ENCODE measurements at places on chromosomes 3 and 15.
A peak's percentile ranks its signal among the peaks of the same experiment; 100 is the strongest.

DNA sequence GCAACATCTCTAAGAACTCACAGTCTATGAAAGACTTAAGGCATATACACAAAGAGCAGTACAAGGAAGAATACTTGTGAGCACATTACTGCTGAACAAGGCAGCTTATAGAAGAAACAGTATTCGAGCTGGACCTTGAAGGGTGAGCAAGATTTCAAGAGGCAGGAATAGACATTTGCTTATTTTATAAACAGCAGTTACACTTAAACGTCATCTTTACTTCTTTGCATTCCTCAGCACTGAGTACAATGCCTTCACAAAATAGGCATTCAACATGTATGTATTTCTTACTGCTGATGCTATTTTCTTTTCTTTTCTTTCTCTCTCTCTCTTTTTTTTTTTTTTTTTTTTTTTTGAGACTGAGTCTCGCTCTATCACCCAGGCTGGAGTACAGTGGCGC lies 205.8 kb downstream of the ZIC4 start:
- DNase-seq = no peak

DNA sequence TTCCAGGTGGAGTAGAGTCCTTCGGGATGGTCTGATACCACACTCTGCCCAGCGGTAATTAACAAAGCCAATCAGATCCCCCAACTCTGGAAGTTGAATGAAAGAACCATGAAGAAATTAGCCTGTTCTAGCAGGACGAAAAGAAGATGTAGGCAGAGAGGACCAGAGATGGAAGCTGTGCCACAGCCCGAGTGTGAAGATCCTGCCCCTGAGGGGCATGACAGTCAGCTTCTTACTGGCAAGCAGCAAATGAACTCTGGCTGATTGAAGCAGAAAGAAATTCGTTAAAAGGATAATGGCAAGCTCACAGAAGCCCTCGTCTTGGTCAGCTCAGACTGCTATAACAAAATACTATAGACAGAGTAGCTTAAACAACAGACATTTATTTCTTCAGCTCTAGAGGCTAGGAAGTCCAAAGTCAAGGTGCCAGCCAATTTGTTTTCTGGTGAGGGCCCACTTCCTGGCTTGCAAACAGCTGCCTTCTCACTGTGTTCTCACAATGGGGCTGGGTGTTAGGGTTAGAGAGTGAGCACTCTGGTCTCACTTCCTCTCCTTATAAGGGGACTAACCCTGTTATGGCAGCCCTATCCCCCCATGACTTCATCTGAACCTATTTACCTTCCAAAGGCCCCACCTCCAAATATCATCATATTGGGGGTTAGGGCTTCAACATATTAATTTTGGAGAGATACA lies 307.1 kb downstream of the VPS13C start:
- no peak for DNase-seq

DNA sequence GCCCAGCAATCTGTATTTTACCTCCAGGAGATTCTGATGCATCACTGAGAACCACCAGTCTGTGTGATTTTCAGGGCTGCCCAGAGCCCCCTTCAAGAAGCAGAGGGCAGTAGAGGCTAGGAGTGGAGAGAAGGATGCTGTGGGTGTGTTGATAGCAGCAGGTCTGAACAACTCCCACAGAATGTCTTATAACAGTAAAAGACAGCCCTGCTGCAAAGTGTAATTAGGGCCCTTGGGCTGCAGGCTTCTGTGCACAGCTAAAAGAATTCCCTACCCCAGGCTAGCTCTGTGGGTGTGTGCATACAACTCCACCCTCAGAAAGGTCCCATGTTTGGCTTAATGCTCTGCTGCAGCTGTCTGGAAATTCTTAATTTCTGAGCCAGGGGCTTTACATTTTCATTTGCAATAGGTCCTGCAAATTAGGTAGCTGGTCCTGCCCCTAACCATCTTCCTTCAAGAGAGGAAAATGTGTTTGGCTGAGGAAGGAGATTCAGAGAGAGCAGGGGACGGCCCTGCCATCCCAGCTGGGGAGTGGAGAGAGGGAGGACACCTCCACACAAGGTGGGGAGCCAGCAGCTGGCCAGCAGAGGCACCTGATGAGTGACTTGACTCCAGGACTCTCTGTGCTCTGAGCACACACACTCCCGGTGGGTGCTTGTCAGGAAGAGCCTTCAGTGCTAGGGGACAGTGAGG lies 43.2 kb upstream of the RAB6B start:
- DNase-seq = peak; percentile 36

GRCh38 chr15:94206463-94207167 lies 24.7 kb upstream of the MCTP2 start:
- DNase-seq = no peak

DNA sequence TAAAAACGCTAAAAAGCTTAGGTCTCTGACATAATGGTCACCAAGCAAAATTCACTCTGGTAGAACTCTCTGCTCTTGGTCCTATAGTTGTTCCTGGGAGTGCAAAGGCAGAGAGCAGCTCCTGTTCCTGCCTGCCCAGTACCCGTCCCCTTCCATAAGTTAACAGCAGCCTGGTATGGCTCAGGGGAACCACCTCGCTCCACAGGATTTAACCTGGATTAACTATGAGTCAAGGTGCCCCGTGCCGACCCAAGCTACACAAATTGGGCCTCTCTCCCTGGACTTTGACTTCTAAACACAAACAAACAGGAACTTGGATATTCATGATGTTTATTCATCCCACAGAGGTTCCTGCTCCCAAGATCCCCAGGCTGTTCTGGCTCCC lies 32.1 kb downstream of the SCAP start:
- no peak for DNase-seq

- no peak for DNase-seq
These were observed 61.3 kb downstream of the DMXL2 start for GRCh38 chr15:51561271-51561670.

DNA sequence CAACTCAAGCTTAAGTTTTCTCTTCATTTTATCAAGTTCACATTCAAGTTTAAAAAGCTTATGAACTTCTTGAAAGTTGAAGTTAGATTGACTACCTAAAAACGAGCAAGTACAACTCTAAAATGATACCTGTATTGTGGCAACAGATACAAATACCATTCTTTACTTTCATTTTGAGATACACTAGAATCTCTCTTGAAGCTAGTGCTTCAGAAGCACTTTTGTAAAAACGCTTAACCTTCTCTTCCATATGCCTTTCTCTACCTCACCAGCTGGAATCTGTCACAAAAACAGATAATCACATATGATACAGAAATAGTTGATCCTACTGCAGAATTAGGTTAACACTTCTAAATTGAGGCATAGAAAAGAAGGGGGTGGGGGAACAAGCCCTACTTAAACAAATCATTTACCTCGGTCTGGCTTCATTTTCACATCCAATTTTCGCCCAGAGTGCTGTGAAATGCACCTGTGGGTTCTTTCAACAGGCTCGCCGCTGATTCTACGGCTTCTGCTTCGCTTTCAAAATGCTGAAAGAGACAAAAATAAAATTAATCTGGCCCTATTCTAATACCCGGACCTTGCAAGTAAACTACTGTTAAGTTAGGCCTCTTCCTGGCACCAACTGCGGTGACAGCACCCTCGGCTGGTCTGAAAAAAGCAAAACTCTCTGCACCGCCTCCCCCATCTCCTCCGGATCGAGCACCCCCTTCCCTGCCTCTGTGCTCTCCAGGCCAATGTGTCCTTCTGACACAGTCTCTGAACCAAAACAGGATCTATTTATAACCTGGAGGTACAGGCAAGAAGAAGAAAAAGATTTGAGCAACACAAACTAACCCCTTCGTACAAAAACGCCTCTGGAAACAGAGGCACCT lies 1.4 kb downstream of the ATOSA start:
- DNase-seq = peak; percentile 54

- no peak for DNase-seq
These were observed 45.5 kb downstream of the PPM1L start for GRCh38 chr3:160801386-160802118.

GRCh38 chr15:94305133-94305532 lies 73.8 kb downstream of the MCTP2 start:
- no peak for DNase-seq

GRCh38 chr3:182139627-182140357 lies 428.1 kb downstream of the SOX2 start:
- peak; percentile 64 for DNase-seq

DNA sequence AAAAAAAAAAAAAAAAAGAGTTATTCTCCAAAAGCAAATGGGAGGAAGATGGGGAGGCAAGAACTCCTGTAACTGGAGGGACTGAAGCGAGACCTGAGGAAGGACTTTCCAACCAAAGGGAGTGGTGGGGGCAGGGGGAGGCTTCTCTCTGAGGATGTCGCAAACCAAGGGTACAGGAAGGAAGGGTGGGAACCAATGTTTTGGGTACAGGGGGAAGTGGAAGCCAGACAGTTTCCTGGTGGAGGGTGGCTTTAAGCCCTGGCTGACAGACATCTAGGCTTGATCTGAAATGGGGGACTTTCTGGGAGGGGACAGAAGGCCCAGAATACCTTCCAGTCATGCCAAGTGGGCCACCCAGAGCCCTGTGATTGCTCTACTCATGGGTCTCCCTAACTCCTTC lies 27.0 kb downstream of the VIPR1 start:
- no peak for DNase-seq

DNA sequence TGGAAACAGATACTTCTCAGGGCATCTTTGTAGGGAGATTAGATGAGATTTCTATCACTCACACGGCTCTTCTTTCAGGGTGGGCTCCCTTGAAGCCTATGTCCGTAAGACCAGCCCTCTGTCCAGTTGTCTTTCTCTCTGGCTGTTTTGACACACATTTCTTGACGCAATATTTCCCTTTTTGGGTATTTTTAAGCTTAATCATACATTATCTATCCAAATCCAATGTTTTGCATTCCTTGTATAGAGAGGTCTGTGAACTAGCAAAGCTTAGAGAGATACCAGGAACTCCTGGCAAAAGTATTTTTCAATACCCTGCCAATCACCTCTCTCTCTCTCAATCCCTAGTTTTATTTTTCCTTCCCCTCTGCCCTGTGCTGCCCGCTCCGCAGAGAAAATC lies 79.3 kb downstream of the EOMES start:
- DNase-seq = no peak

DNA sequence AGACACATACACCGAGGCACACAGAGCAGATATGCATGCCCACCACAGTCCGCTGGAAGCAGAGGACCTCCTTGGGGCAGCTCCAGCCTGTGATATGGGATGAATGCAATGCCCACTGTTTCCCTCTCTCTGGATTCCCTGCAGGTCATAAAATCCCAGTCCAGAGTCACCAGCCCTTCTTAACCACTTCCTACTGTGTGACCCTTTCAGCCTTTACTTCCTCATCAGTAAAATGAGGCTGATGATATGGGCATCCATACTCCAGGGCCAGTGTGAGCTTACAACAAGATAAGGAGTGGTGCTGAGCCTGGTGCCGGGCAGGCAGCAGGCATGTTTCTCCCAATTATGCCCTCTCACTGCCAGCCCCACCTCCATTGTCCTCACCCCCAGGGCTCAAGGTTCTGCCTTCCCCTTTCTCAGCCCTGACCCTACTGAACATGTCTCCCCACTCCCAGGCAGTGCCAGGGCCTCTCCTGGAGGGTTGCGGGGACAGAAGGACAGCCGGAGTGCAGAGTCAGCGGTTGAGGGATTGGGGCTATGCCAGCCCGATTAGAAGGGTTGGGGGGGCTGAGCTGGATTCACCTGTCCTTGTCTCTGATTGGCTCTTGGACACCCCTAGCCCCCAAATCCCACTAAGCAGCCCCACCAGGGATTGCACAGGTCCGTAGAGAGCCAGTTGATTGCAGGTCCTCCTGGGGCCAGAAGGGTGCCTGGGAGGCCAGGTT lies at the start of gene GNAT1:
TSS of gene GNAT1 (plus strand) at position 675 of the 725 bp plus-strand sequence. CDS start 116 bp downstream, outside the sequence.
- no peak for DNase-seq

DNA sequence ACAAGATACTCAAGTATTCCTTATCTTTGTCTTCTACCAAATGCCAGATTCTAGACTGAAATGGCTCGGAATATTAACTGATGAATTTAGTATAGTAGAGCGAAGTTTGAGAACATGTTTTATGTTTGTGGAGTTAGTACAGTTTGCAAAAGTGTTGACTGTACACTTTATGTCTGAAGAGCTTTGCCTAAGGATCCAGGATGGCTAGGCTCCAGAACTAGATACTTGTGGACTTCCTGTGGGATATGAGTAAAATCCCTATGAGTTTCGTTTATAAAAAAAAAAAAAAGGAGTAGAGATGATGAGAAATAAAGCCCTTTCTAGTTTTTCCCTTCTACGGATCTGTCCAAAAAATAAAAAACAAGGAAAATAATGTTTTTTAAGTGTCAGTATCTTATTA lies 96.7 kb downstream of the TP63 start:
- no peak for DNase-seq

GRCh38 chr3:41792806-41793205 lies 169.1 kb downstream of the ULK4 start:
- DNase-seq = no peak

DNA sequence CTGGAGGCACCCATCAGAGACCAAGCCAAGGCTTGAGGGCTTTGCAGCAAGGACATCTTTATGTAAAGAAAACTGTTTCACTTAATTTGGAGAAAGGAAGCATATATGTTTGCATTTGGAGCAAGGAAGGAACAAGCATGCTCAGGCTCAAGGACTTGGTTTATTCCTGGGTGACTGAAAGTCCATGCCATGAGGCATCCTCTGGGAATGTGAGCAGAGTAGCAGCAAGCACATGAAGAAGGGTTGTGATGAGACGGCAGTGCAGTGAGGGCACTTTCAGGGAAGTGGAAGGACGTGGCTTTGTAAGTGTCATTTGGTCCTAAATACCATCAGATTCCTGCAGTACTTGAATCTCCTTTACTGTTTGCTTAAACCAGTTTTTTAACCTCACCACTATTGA lies 26.8 kb downstream of the POLG start:
- DNase-seq = no peak

- peak; percentile 58 for DNase-seq
These were observed 15.4 kb upstream of the BFSP2 start for GRCh38 chr3:133384331-133385027.

GRCh38 chr3:11619946-11620652 lies 23.6 kb downstream of the VGLL4 start:
- DNase-seq = no peak

Data from H1 (cell line).